CD4-positive, alpha-beta T cell treated with Interleukin-12 subunit alpha and Interleukin-12 subunit beta, for 1 hour (primary cell): ENCODE measurements at places on chromosomes 16 and 17.

GRCh38 chr17:50830352-50830751 is 5.0 kb upstream of the WFIKKN2 start:
- DNase-seq = no peak

GRCh38 chr17:69468207-69468606 is 53.7 kb downstream of the MAP2K6 start:
- no peak for DNase-seq

DNA sequence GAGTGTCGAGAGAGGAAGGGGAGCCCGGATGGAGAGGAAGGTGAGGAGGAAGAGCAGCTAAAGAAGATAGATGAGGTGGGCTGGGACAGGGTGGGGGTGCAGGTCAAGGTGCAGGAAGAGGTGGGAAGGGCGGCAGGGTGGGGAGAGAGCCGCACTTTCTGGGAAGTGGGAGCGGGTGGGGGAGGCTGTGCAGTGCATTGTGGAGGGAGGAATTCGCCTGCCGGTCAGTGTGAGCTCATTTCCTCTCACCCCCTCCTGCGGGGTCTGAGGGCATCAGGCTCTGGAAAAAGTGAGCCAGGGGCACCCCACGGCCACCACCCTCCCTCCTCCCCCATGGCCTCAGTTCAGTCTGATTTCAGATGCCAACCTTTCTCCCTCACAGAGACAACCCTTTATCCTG is 2.5 kb upstream of the ARHGAP23 start:
- DNase-seq = no peak

DNA sequence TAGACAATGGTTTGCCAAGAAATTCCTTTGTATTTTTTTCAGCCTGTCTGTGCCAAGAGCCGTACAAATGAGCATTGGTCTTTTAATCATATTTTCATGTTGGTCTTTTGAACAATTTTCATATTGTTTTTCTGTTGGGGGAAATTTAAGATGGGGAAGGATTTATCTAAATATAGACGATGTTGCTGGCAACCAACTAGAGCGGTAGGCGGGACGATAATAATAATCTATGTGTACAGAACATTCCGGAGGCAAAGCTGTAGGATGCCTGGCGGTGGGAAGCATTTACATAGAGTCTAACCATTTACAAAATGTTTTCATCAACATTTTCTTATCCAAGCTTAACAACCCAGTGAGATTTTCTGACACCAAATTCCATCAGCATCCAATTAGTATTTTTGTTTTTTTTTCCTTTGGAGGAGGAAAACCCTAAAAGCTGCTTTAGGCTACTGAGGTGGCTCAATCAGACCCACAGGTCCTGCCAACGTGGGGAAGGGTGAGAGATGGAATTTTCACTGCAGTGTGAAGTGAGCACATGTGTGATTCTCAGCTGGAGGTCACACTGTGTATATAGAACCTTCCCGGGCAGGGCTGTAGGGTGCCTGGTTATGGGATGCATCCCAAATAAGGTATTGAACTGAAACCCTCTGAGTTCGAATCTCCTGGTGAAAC is 11.7 kb upstream of the SEC14L1 start:
- DNase-seq = no peak

DNA sequence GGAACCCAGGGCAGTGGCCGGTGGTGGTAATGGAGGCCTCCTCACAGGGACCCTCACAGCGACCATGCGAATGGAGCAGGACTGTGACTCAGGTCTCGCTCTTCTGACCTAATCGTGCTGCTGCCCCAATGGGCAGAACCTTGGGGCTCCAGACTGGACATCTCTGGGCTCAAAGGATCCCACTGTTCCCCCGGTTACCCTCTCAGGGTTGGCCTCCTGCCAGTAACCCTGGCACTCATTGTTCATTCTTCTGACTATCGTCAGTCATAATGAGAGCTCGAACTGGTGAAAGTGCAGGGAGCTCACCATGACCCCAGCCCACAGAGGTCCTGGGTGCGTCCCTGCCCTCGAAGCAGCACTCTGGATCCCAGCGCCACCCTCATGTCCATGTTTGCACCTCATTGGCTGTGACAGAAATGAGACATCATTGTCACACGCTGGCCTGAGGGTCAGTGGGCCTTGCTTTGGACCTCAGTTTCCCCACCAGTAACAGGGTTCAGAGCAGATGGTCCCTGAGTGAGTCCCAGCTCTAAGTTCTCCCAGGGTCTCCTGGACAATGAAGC is 4.0 kb upstream of the NPRL3 start:
- no peak for DNase-seq

DNA sequence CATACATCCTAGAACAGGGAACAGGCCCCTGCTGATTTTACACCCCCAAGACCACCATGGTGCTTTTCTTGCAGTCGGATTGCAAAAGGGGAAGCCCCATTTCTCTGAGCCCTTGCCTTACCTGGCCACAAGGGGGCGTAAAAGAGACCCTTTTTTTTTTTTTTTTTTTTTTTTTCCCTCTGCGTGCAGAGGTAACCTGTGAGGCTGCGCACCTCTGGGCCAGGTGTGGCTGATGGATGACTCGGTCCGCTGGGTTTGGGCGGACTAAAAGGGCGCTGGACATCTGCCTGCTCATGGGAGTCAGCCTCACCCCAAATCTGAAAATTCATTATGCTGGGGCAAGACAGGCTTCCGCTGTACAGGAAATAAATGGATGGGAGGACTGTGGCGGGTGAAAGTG is 281.0 kb downstream of the CBLN1 start:
- no peak for DNase-seq

GRCh38 chr16:53413864-53414263 is 20.4 kb upstream of the RBL2 start:
- DNase-seq = no peak

DNA sequence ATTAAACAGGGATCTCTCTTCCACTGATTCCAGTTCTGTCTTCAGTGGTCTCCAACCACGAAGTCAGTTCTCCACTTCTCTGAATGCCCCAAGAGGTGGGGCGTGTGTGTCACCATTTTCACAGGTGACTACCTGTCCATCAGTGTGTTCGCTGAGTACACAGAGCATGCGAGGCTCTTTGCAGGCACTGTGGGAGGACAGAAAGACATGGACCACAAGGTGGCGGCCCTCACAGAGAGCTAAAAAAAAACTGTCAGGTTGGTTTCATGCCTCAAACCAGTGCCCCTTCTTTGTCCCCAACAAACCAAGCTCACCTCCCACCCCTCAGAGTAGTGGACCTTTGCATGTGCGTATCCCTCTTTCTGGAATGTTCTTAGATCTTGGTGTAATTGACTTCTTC is 13.8 kb downstream of the EMP2 start:
- DNase-seq = no peak

DNA sequence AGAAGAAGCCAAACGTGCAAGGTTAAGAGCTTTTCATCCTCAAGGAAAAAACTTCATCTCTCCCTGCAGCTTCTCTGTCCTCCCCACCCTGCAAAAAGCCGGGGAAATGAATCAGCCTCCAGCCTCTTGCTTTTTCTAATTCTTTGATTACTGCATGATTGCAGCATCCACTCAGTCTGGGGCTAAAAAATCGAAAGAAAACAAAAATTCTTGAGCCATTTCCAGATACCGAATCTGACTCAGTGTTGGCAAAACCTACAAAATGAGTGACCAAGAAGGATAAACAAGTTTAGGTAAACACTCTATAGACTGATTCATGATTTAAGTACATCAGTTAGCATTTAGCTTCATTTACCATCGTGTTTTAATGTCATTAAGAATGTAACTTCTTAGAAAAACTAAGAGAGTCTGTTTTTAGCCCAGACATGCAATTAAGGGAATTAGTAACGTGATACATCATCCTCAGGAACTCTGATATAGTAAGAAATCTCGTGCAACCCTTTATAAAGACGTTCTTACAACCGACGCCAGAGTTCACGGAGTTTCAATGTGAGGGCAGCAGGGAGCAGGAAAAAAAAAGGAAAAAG is 287.3 kb upstream of the FOXF1 start:
- DNase-seq = no peak

GRCh38 chr17:48545022-48545375 is at the start of gene HOXB2:
HOXB2 (minus strand) TSS chr17:48545109; CDS start chr17:48544911, 198 bp downstream.
- DNase-seq = no peak

DNA sequence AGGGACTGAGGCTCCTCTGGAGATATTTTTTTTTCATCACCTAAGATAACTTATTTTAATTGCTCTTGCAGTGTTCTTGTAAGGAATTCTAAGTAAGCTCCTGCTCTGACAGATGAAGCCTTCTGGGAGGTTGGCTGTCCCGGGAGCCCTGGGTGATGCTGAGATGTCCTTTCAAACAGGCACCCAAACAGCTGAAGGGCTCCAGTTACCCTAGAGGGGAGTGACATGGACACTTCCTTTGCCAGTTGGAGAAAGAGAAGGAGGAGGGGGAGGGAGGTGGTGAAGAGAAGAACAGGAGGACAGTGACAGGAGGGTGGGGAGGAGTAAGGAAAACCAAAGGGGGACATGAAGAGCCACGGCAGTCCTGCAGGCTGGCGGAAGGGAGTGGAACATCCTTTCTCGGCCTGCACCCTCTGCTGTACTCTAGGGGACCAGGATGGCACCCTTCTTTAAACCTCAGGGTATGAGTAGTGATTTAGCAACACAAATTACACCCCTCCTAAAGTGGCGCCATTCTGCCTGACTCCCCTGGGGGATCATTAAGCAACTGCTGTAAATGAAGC is 51.8 kb downstream of the MYH3 start:
- no peak for DNase-seq

DNA sequence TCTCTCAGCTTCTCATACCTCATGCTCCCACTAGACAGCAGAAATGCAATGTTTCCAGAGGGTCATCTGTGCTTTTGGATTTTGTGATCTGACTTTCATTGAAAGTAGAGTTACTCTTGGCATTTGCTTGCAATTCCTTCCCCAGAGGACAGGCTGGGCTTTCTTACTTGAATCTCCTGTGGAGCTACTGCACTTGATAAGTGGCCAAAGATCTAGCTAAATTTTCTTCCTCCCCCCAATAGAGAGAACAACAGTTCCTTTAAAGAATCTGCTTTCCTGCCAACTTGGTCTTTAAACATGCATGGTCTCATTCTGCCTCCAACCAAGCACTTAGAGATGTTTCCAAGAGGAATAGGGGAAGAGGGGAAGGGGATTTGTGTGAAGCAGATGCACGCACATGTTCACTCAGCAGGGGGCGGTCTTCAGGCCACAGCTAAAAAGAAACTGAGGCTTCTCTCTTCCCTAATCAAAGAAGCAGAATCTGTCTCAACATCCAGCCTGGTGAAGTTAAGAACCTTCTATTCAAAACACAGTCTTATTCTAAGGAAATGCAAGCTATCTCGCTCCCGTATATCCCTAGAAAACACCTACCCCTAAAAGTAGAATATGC is 229.6 kb downstream of the ZFHX3 start:
- DNase-seq = no peak

DNA sequence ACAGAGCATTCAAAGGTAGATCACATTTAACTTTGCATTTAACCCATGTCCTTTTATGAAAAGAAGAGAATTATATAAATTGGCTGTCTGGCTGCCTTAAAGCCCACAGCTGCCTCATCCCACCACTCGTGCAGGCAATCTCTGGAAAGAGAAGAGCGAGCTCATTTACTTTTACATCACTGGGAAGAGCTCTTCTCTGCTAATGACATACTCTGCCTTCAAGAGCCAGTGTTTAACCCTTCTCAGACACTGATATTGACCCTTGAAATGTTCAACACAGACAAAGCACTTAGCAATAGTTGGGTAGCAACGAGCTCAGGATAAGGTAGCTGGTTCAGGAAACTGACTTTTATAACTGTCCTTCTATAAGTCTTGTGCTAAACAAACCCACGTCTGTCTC is 6.8 kb downstream of the KRT38 start:
- DNase-seq = no peak
